ENCODE measurements at places on chromosomes 1 and 21.

DNA sequence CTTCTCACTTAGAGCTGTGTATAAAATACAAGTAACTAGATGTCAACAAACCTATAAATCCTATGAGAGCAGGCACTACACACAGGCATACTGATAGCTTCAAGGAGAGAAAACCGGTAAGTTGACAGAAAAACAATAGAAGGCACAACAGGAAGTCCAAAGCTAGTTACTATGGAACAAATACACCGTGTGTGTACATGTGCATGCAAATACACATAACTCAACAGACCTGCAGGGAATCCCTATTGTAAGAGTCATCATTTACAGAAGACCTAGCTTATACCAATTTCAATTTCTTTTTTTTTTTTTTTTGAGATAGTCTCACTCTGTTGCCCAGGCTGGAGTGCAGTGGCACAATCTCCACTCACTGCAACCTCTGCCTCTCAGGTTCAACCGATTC lies 26.3 kb downstream of the JAK1 start:
- DNase-seq, result no peak

- DNase-seq, result no peak
Observed at GRCh38 chr1:66711420-66711819, 40.8 kb upstream of the DYNLT5 start.

GRCh38 chr1:229574679-229575442 lies 16.4 kb upstream of the ABCB10 start:
- DNase-seq, result no peak

GRCh38 chr21:28483301-28484035 lies 509.2 kb downstream of the LTN1 start:
- DNase-seq, result no peak

DNA sequence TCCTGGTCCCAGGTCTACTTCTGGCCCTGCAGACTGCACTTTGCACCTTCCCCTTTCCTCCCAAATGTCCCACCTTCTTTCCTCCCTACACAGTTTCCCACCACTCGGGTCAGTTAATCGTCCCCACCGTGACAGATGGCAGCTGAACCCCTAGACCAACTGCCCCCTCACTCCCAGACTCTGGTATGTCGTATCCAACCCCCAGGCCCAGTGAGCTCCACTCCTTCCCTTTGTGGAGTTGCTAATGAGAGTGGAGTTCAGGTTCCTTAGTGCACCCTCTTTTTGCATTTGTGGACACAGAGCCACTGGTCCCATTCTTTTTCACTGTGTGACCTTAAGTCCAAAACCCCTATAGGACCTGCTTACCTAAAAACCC lies 1.8 kb downstream of the MAN1C1 start:
- DNase-seq, result no peak

DNA sequence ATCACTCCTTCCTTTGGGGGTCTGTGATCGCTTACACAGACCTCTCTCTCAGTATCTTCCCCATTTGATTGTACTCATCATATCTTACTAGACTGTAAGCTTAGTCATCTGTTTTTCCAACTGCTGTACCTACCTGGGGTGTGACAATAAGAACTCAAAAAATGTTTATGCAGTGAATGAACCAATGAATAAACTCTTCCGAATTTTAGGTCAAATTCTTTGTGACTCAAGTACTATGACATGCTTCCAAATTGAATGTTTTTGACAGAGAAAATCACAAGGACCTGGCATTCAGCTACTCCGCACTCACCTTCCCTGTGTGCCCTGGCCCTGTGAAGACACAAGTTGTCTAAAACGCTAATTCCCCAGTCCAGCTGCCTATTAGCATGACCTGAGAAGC lies 42.1 kb downstream of the TMCO4 start:
- no peak for DNase-seq

Data from RWPE1 (cell line).